ENCODE measurements at places on chromosomes 16 and 17.

GRCh38 chr16:30533146-30533522 is 1.5 kb downstream of the ZNF747 start:
- no peak for DNase-seq

GRCh38 chr17:12665263-12666210 is at the start of gene MYOCD:
Gene MYOCD (plus strand): TSS chr17:12665890. CDS start chr17:12666189, 299 bp downstream.
- DNase-seq, result no peak

- no peak for DNase-seq
These were observed 24.0 kb downstream of the METRNL start for GRCh38 chr17:83103200-83103942.

DNA sequence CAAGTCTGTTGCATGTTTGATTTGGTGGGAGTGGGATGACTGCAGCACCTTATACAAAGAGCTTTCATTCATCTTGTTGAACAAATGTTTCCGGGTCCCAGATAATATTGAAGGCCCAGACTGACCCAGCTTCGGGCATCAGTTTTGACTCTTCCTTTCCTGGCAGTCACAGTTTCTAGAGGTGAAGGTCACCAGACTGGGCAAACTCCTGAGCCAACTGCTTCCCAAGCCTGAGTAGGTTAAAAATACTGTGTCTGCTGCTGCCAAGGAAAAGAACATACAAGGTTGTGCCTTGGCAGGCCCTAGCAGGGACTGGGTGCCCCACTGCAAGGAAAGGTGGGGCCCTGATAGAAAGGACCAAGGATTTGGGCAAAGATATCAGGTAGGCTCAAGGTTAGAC is 4.5 kb downstream of the BCKDK start:
- DNase-seq, result no peak
